ENCODE measurements at places on chromosomes 3 and 15. TPM values are rescaled to one million over a fixed set of nuclear protein-coding genes. Genes with fewer than 3 reads are reported as not detected.

DNA sequence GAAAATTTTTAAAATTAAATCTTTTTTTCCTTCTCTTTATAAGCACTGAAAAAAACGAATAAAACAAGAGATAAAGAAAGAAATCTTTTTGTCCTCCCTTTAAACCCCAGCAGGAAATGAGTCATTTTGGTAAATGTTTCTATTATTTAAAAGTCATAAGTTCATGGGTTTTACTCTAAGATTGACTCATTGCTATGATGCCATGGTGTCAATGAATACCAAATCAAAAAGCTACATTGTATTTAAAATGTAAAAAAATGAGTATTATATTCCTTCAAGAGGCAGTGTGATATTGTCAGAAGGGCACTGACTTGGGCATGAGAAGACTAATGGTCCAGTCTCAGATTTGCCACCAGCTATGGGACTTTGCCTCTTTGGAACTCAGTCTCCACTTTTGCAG lies 303.4 kb upstream of the DNAJC19 start:
- no peak for DNase-seq

- no peak for DNase-seq
Measured at GRCh38 chr3:64848127-64848800, 160.5 kb upstream of the ADAMTS9 start.

GRCh38 chr3:108130701-108131474 lies 40.1 kb upstream of the CD47 start:
- DNase-seq = no peak

GRCh38 chr15:86948719-86949118 lies 869.0 kb downstream of the AGBL1 start:
- no peak for DNase-seq

The TRIM42 gene
- not detected for total RNA-seq

- peak; percentile 96 for DNase-seq
Measured at GRCh38 chr15:78739996-78740903, 71.0 kb downstream of the ADAMTS7 start.

DNA sequence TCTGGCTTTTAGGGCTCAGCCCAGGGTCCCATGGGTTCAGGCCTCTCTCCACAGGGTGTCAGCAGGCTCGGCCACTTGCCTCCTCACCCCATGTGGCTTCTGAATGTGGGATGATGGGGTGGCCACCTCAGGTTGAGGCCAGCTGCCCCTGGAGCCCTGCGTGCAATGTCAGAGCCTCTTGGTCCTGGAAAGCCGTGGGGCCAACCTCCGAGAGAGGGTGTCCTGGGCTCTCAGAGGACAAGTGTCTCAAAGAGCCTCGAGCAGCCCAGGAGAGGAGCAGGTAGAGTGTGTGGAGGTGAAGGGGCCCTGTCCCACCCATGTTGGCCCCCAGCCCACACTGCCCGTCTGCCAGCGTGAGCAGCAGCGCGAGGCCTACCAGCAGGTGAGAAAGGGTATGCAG lies 86.0 kb downstream of the PLXNA1 start:
- no peak for DNase-seq

DNA sequence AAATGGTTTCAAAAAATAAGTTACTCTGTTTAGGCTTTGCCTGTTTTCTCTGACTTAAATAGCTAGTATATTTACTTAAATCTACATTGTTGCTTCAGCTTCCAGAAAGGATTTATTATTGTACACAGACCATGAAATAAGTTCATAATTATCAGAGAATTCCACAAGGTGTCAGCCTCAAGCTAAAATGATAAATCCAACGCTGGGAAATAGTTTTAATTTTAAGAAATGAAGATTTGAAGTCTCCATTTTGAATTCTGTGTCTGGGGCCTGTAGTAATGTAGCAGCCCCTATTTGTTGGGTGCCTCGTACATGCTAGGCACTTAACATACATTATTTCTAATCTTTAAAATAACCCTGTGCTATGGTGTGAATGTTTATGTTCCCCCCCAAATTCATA lies 92.6 kb upstream of the KCNMB2 start:
- no peak for DNase-seq

The SH2D7 gene
- not detected for total RNA-seq

- DNase-seq = no peak
Measured at GRCh38 chr15:80744826-80745225, 34.3 kb upstream of the CEMIP start.

The GMNC gene
- 0.24 TPM for total RNA-seq

GRCh38 chr3:13575459-13576061 lies 26.6 kb downstream of the FBLN2 start:
- no peak for DNase-seq

- no peak for DNase-seq
Measured at GRCh38 chr3:14631687-14632441, 19.7 kb upstream of the CCDC174 start.

GRCh38 chr15:43920254-43920600 lies 93.4 kb downstream of the WDR76 start:
- no peak for DNase-seq

GRCh38 chr3:4021162-4021561 lies 221.9 kb downstream of the LRRN1 start:
- DNase-seq = no peak

DNA sequence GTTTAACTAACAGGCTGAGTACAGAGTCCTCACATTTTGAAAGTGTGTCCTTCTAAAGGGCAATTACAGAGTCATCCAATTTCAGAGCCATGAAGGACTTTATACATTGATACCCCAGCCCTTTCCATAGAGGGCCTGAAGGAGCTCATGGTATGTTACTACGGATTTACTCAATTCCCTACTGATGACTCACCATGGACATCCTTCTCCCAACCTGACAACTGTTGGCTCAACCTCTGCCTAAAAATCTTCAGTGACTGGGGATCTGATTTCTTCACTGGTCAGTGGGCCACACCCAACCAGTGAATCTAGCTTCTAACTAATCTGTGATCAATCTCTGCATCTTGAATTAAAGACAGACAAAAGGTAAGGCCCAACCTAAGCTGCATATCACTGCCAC lies 963.4 kb upstream of the CFAP20DC start:
- DNase-seq = no peak

The P2RY14 gene
- not detected for total RNA-seq

GRCh38 chr3:126461450-126462070 lies 14.1 kb downstream of the ZXDC start:
- no peak for DNase-seq

GRCh38 chr3:194249323-194250097 lies 101.6 kb downstream of the CPN2 start:
- peak; percentile 32 for DNase-seq

DNA sequence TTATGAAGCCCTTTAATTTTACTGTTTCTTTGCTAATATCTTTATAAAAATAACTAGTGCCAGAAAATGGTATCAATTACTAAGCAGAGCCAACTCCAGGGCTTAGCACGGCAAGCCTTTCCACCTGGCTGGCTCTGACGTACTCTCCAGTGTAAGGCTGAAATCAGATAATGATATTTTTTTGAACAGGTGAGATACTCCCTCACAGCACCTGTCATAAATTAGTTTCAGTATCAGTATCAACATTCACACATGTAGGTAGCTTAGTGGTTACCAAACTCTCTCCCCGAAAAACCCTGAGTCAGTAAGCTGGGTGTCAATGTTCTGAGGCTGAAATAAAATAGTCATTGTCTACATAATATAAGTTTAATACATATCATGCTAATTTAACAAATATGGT lies 710.1 kb downstream of the SQOR start:
- no peak for DNase-seq

- no peak for DNase-seq
Measured at GRCh38 chr3:158727206-158728060, 4.8 kb downstream of the RARRES1 start.

The EBLN2 gene
- 3.8 TPM for total RNA-seq

The CYP1A2 gene
- not detected for total RNA-seq

DNA sequence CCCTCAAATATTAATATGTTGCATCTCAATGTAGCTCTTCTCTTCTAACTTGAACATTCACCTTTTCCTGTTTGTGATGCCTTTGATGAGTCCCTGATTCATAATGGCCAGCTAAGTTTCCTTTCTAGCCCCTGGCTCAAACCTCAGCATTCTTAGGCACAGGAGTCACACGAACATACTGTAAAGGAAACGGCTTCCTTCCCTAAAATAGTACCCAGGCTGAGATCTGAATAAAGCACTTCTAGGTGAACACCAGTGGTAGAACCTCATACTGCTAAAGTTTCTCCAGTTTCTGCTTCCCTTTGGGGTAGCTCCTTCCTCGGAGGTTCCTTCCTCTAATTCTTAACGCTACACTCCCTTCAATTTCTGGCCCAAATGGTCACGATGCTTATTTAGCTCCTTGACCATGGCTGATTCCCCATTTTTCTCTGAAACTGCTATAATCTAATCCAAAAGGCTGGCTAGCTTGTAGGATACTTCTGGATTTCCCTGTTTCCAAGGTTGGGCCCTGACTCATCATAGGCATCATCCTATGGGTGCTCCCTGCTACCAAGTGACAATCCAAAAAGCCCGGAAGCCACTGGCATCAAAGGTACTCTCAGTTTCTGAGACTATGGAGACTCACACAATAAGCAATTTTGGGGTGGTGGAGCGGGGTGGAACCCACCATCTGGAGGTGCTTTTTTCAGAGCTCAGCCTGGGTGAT lies 2.4 kb downstream of the ANAPC13 start:
- no peak for DNase-seq

- no peak for DNase-seq
Measured at GRCh38 chr3:171565481-171566058, 105.4 kb upstream of the TNIK start.

- DNase-seq = no peak
Measured at GRCh38 chr3:136465296-136465695, 215.2 kb downstream of the PCCB start.

The WDR76 gene
- total RNA-seq = 19.6 TPM

GRCh38 chr3:72814308-72814707 lies 33.9 kb downstream of the SHQ1 start:
- DNase-seq = no peak

The PLA2G4D gene
- 0.33 TPM for total RNA-seq

The SEMA3B gene
- 4.8 TPM for total RNA-seq

The C3orf20 gene
- not detected for total RNA-seq

GRCh38 chr15:92822216-92823144 lies 77.6 kb upstream of the CHD2 start:
- DNase-seq = no peak

The ATXN7 gene
- 15.5 TPM for total RNA-seq

GRCh38 chr15:91548549-91548948 lies 305.0 kb upstream of the SLCO3A1 start:
- no peak for DNase-seq

The SHISA5 gene
- total RNA-seq = 191 TPM

The GNAI2 gene
- total RNA-seq = 169 TPM

GRCh38 chr3:22836131-22836530 lies 367.0 kb upstream of the UBE2E2 start:
- no peak for DNase-seq

The RTP1 gene
- total RNA-seq = 3.0 TPM

DNA sequence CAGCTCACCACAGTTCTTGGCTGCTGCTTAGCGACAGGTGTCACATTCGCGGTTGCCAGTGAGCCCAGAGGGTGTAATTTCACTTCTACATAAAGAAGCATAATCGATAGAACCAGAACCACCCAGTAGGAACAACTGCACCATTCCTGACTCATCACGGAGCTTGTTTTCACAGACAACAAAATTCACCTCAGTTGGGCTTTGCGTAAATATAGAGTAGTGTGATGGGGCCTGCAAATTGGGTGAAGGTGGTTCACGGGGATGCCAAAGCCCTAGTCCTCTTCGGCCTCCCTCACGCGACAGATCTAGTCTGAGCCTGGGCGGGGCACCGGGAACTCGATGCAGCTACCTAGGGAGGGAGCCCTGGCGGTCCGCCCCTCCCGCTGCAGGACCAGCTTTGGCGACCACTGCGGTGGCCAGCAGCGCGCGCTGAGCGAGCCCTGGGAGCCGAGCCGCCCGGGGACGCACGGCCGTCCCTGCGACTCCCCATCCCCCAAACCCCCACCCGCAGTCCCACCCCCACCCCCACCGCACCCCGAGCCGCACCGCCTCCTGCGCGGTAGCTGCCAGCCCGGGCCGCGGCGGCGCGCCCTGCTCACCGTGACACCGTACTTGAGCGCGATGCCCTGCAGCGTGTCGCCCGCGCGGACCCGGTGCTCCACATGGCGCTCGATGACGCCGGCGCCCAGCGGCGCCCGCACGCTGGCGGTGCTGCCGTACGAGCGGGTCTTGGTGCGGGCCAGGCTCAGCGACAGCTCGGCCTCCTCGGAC lies 519 bp downstream of the LYSMD2 start:
- peak; percentile 68 for DNase-seq

GRCh38 chr3:142857056-142857455 lies 31.8 kb downstream of the PCOLCE2 start:
- no peak for DNase-seq

The SLC7A14 gene
- total RNA-seq = 0.95 TPM

- DNase-seq = no peak
Measured at GRCh38 chr15:31453558-31454318, 127.1 kb downstream of the KLF13 start.

- DNase-seq = no peak
Measured at GRCh38 chr3:149933008-149933407, 37.7 kb downstream of the PFN2 start.

DNA sequence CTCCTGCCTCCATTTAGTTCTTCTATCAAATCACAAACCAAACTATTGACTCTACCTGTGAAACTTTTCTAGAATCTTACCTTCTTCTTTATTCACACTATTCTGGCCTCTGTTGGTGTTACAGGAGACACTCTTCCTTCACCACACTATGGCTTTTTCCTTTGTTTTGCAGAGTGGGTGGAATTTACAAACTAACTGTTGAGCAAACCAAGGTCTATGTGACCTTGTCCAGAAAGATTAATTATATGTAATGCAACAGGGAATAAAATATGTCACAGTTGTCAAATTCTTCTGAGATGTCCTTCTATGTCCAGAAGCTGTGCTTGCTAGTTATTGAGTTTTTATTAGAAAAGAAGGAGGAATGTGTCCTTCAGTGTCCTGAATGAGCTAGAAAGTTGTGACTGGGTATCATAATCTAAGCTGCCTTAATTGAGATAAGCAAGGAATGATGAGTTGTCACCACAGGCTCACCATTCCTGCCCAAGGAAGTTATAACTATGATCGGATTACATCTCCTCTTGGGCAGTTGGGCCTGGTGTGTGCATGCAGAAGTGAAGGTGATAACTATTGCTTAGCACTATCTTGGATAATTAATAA lies 21.7 kb downstream of the ARL14 start:
- no peak for DNase-seq

The TRNT1 gene
- total RNA-seq = 31.0 TPM

DNA sequence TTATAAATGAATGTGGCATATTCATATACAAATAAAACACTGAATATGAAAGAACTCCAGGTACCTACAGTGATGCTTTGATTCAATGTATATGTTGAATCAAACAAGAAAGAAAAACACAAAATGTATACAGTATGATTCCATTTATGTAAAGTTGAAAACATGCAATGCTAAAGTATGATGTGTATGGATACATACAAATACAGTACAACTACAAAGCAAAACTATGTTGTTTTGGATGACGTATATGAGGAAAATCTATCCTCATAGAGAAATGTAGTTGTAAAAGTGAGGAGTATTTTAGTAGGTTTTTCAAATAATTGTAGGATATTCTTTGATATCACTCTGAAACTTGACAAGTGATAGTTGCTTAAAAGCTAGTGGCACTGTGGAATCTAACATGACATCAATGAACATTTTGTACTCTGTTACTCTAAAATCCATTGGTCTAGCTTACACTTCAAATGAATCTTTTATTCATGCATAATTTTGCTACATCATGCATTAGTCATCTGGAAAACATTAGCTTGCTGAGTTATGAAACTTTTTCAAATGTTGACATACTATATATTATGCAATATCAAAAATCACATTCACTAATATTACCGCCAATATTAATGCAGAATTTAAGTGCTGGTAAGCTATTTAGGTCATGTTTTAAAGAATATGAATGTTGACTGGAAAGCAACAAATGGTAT lies 278.1 kb upstream of the CHRNA7 start:
- DNase-seq = no peak

- no peak for DNase-seq
Measured at GRCh38 chr3:72461787-72462186, 386.5 kb downstream of the SHQ1 start.
